ENCODE measurements at places on chromosomes 12 and 14.
A peak's percentile ranks its signal among the peaks of the same experiment; 100 is the strongest.

GRCh38 chr14:24366721-24367513 lies 1.1 kb upstream of the NFATC4 start:
- no peak for DNase-seq

GRCh38 chr12:92629349-92630065 lies 73.3 kb upstream of the PLEKHG7 start:
- DNase-seq, result no peak

DNA sequence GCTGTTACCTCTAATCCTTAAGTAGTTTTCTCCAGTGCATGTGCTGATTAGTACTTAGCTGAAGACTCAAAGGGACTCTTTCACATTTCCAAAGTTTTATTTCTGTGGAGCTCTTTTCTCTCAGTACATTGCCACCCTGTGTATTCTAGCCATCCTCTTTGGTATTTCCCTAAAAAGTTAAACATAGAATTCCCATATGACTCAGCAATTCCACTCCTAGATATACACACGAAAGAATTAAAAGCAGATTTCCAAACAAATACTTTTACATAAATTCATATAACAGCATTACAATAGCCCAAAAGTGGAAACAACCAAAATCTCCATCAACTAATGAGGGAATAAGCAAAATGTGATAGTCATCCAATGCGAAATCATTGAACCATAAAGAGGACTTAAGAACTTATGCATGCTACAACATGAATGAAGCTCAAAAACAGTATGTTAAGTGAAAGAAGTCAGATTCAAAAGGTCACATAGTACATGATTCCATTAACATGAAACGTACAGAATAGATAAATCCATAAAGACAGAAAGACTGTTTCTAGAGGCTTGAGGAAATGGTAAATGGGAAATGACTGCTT lies 9.0 kb upstream of the NOVA1 start:
- DNase-seq, result no peak

GRCh38 chr12:109432842-109433304 lies 44.2 kb downstream of the KCTD10 start:
- DNase-seq, result peak; percentile 49

DNA sequence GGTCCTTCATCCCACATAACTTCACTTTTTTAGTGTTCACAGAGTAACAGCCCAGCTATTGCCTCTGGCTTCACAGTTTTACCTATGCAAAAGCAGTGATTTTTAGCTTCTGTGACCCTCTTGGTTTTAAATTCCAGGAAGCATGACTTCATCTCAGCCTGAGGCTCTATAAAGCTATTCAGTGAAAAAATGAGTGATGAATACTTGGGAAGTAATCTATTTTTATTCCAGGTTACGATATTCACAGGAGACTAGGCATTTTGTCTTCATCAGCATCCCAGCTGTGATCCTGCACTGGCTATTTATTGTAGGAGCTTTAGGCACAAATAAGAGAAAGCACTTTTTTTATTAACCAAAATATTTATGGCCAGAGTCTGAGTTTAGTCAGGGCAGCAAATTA lies 164.8 kb downstream of the SNAPC1 start:
- no peak for DNase-seq

DNA sequence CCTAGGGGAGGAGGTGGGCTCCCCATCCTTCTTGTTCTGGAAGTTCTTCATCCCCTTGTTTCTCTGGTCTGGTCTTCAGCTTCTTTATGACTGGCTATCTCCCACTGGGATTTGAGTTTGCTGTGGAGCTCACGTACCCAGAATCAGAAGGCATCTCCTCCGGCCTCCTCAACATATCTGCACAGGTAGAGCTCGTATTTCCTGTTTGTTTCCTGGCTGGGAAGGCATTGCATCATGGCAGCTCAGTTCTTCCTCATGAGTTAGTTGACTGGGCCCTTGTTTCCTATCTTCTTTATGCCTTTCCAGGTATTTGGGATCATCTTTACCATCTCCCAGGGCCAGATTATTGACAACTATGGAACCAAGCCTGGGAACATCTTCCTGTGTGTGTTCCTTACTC lies 19.8 kb downstream of the ERG28 start:
- DNase-seq, result no peak

GRCh38 chr12:128583453-128583852 lies 240.3 kb downstream of the SLC15A4 start:
- DNase-seq, result no peak

- no peak for DNase-seq
Observed at GRCh38 chr12:19630536-19630935, 191.2 kb downstream of the AEBP2 start.

- no peak for DNase-seq
Observed at GRCh38 chr12:99282624-99283023, 364.9 kb upstream of the GARIN6 start.

DNA sequence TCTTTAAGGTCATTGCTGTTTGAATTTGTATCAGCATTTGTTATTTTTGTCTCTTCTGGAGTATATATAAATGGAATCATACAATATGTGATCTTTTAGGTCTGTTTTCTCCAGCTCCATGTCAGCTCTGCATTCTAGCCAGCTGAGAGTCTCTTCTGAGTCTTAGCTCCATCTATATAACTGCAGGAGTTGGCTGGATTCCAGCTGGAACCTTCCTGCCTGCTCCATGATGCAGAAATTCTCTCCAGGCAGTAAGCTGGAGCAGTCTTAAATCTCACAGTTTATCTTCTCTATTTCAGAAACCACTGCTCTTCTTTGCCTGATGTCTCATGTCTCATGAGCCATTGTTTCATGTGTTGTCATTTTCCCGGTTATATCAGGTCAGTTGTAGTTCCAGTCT lies 827.6 kb downstream of the NRXN3 start:
- DNase-seq, result no peak

GRCh38 chr14:91170504-91171121 lies 56.7 kb downstream of the DGLUCY start:
- DNase-seq, result no peak

DNA sequence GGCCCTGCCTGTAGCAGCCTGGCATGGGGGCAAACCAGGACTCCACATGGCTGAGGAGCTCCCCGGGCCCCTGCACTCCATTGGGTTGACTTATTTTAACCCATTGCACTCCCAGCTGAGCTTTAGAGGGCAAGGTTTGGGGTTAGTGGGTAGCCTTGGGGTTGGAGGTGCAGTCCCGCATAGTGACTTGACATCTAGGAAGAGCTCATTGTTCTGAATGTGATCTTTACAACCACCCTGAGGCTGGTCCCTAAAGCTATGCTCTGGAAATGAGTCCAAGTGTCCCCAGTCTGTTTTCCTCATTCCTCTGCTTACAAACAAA lies 36.4 kb downstream of the NFKBIA start:
- DNase-seq, result no peak

- DNase-seq, result no peak
Observed at GRCh38 chr12:106078358-106079010, 60.3 kb downstream of the NUAK1 start.

DNA sequence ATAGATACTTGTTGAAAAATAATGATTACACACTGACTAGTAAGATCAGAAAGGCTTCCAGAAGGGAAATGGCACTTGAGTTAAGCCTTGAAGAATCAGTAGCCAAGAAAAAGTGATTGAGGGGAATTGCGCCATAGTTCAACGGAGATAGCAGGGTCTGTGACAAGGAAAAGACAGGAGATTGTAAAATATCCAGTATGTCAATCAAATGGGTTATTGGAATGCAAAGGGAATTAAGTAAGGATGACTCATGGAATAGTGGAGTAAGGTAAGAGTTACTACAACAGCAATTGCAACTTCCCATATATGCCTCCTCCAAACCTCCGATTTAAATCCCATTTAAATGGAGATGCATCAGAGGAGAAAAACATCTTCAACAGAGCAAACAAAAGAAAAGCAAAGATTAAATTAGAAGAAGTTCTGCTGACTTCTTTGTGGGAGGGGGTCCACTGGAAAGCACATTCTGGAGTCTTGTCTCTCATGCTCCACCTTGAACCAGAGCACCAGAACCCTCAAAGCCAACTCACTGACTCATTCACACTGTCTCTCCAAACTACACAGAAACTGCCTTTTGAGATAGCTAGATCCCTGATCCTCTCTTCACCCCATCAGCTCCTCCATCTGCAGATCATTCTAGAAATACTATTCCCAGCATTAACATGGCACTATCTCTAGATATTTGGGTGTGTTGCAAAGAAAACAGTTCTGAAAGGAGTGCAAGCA lies 138.2 kb downstream of the NUAK1 start:
- DNase-seq, result no peak

- no peak for DNase-seq
Observed at GRCh38 chr14:37474191-37474590, 120.9 kb downstream of the FOXA1 start.

DNA sequence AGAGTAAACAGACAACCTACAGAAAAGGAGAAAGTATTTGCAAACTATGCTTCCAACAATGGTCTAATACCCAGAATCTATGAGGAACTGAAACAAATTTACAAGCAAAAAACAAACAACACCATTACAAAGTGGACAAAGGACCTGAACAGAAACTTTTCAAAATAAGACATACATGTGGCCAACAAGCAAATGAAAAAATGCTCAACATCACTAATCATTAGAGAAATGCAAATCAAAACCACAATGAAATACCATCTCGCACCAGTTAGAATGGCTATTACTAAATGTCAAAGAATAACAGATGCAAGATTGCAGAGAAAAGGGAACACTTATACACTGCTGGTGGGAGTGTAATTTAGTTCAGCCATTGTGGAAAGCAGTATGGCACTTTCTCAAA lies 125.8 kb downstream of the C12orf42 start:
- no peak for DNase-seq

DNA sequence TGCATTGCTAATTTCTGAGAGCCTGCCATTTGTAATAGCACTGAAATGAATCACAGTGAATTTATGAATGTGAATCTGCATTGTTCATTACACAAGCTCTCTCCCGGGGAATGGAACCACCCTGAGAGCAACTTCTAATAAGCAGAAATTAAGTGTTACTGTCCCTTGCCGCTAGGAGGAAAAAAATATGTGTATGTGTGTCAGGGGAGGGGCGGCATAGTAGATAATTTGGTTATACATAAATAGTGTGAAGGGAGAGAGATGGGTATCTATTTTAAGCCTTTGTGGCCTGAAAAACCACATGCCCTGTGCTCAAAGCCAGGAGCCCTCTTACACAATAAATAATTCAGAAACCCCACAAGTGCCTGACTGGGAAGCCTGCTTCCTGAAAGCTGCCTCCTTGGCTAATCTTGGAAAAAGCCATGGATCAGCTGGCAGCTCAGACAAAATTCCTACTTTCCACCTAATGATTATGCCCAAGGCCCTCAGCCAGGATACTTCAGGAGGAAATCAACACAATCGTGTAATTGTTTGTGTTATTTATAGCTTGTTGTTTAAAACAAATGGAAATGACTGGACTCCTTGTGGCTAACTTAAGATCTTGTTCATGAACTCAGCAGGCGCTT lies 366.2 kb upstream of the KITLG start:
- DNase-seq, result no peak

- DNase-seq, result no peak
Observed at GRCh38 chr14:85732031-85732430, 202.1 kb downstream of the FLRT2 start.

DNA sequence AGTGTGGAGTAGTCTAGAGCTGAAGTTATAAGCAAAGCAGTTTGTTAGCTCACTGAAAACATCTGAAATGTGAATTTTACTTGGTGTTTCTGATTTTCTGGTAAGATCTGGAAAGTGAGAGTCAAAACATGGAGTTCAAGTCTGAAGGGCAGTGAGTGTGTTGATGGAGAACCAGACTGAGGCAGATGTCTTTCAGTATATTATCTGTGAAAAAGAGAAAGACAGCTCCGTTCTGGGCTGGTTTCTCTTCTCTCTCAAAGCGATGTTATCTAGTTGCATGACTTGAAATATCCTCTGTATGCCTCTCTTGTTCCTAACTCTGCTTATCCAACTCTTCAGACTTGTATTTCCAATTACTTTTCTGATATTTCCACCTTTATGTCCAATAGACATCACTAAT lies 381.9 kb upstream of the RGS6 start:
- DNase-seq, result no peak

DNA sequence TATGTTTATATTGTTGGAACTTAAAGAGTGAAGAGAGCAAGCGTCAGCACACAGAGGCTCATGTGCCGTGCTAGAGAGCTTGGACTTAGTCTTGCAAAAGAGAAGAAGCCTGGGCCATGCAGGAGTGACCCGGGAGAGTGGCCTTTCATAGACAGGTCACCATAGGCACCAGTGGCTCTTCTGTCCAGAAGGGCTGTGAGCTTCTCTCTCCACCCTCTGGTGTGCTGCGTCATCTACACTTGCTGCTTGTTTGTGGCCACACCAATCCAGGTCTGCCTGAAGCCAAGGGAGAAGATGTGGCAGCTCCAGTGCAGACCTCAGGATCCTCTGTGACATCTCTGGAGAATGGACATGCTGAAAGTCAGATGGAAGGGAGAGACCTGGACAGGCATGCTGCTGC lies 74.4 kb downstream of the NTF3 start:
- no peak for DNase-seq

DNA sequence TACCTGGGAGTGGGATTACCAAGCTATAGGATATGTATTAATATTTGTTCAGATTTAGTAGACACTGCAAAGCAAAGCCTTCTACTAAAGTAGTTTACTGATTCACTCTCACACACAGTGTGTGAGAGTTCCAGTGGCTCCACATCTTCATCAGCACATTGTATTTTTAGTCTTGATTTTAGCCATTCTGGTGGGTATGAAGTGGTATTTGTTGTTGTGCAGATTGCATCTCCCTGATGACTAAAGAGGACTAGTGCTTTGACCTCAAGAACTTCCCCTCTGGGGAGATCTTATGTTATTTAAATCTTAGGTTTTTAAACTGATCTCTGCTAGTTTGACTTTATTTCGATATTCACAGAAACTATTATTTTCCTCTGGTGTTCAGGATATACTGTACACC lies 479.7 kb upstream of the RGS6 start:
- no peak for DNase-seq

- DNase-seq, result no peak
Observed at GRCh38 chr14:92404018-92404417, 81.1 kb downstream of the SLC24A4 start.

DNA sequence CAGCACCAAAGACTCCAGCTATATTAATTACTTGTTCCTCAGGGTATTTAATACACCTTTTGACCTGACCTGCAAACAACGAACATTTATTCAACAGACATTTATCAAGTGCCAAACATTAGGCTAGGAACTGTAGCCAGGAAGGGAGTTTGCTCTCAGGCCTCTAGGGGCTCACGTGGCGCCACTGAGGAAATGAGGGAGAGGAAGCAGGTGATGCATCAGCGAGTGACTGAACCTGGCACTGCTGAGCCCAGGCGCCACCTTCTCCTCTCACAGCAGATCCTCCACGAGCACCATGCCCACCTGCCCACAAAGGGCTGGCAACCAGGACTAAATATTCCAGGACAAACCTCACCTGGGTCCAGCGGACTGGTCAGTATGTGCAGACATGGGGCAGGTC lies 50.2 kb downstream of the SETD3 start:
- DNase-seq, result peak; percentile 10

DNA sequence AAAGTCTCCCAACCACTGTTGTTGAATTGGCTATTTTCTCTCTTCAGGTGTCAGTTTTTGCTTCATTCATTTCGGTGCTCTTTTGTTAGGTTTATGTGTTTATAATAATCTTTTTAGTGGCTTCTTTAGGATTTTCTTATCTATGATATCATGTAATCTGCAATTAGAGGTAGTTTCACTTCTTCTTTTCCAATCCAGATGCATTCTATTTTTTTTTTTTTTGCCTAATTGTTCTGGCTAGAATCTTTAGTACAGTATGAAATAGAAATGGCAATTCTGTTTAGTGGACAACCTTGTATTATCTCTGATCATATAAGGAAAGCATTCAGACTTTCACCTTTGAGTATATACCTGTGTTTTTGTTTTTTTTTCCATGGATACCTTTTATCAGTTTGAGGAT lies 17.4 kb downstream of the CNOT2 start:
- no peak for DNase-seq

GRCh38 chr14:34087571-34087970 lies 136.7 kb upstream of the EGLN3 start:
- no peak for DNase-seq

- no peak for DNase-seq
Observed at GRCh38 chr12:107126796-107127481, 33.6 kb upstream of the CRY1 start.
